ENCODE measurements at places on chromosomes 2 and 18.

GRCh38 chr2:149617476-149617875, 29.9 kb upstream of the MMADHC start:
- DNase-seq, result no peak

GRCh38 chr2:185895828-185896693, 157.5 kb downstream of the FSIP2 start:
- no peak for DNase-seq

- no peak for DNase-seq
These were observed 3.9 kb downstream of the EVA1A start for GRCh38 chr2:75556679-75557366.

DNA sequence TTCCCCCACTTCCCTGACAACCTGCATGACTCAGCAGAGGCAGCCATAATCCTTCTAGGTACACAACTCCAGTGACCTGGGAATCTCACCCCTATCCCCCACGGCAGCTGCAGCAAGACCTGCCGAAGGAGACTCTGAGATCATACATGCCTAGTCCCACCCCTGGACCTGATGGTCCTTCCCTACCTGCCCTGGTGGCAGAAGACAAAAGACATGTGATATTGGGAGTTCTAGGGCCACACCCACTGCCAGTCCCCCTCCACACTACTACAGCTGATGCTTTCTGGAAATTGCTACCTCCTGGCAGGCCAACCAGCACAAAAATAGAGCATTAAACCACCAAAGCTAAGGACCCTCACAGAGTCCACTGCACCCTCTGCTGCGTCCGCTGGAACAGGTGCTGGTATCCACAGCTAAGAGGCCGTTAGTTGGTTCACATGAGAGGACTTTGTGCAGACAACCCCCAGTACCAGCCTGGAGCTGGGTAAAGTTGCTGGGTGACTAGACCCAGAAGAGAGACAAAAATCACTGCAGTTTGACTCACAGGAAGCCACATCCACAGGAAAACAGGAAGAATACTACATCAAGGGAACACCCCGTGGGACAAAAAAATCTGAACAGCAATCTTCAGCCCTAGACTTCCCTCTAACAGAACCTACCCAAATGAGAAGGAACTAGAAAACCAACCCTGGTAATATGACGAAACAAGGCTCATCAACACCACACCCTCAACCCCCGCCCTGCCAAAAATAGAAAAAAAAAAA, 12.5 kb downstream of the MARCO start:
- DNase-seq, result no peak

DNA sequence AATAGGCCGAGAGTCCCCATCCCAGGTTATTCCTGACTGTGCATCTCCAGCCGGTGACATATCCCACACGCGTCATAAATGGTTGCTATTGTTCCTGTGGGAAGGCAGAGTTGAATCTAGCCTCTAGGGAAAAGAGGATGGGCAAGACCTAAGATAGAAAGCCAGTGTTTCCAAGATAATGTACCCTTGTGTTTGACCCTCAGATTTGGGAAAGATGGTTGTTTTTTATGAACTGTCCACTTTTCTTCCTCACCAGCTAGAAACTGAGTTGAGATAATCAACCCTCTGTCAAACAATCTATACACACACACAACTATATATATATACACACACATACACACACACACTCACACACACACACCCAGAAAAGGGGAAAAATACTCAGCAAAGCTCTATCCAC, 131.0 kb downstream of the PRKCE start:
- no peak for DNase-seq

- no peak for DNase-seq
These were observed 36.4 kb downstream of the STK39 start for GRCh38 chr2:168210895-168211570.

GRCh38 chr2:115939902-115940301, 1497.5 kb downstream of the DPP10 start:
- DNase-seq, result no peak

GRCh38 chr18:76889091-76889699, 66.8 kb downstream of the ZNF236 start:
- no peak for DNase-seq

DNA sequence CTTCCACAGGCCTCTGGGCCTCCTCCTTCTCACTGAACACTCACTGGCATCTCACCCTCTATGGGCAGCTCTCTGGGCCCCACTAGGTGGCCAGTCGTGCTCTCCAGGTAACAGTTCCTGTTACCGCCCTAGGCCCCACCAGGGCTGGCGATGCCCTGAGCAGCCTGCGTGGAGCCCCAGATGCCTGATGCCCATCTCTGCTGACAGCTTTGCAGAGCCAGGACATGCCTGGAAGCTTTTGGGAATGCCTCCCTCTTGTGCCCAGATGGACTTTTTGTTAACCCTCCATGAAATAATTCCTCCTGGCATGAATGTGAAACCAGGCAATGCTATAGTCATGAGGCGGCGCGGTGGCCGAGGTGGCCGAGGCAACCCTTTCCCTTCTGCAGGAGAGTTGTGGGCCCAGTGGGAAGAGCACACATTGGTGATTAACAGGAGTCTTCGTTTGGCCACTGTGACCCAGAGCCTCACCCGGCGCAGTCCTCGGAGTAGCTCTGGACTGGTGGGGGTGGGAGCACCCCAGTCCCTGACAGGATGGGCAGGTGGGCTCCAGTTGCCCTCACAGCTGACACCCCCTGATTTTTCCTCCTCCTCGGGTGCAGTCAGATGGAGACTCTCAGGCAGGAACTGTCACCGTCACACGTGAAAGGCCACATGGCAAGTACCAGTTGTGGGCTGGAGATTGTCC, 80.0 kb downstream of the SH3BP4 start:
- no peak for DNase-seq

- no peak for DNase-seq
These were observed 207.5 kb upstream of the FOSL2 start for GRCh38 chr2:28185153-28185552.

- no peak for DNase-seq
These were observed 86.9 kb downstream of the LTBP1 start for GRCh38 chr2:33033606-33034081.

DNA sequence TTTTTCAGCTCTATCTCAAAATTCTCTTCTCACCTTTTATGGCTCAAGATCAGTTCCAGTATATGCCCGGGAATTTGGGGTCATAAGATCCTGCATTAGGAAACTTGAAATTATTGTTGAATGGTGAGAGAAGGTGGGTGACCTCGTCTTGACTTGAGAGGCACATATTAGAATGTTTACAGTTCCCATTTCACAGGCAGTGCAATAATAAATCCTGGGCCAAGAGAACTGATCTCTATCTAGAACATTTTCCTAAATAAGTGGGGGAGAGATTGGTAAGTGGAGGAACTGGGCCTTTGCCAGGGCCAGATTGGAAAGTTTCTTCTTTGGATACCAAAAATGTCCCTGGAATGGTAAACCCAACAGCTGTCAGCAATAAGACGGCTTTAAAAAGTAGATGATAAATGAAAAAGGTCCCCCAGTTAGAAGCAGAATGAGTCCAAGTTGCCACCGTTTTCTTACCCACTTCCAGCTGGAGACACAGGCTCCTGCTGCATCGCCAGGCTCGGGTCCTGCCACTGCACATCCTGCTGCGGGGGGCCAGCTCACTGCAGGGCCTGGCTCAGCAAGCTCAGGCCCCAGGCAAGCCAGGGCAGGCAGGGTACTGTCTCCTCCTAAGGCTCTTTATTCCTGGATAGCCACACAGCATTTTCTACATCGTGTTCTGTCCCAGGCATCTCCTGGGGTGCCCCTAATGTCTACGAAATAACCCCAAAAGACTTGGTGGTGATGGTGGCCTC, 126.4 kb upstream of the EPAS1 start:
- DNase-seq, result no peak

GRCh38 chr2:203574824-203575223, 39.7 kb upstream of the RAPH1 start:
- no peak for DNase-seq

GRCh38 chr2:181348107-181348837, 108.9 kb upstream of the ITGA4 start:
- no peak for DNase-seq

GRCh38 chr18:9731380-9731779, 23.3 kb downstream of the RAB31 start:
- no peak for DNase-seq

- no peak for DNase-seq
These were observed 188.3 kb downstream of the TWIST2 start for GRCh38 chr2:239035997-239036731.

DNA sequence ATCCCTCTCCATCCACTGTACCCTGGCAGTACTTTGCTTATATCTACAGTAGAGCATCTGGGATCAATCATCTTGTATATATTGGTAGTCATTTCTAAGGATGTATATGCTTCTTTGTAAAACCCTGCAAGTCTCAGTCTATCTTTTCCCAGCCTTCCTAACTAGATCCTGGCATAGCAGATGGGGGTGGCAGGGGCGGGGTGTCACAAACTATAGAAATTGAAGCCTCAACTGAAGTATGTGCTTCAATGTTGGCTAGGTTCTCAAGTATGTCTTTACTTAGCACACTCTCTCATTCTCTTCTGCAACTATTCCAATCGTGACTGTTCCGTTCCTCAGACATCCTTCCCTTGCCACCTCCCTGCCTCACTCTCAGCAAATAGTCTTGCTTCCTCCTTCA, 30.1 kb upstream of the AGPS start:
- no peak for DNase-seq

- no peak for DNase-seq
These were observed 147.0 kb downstream of the HDAC4 start for GRCh38 chr2:239253701-239254436.

GRCh38 chr18:59715966-59716369, 18.7 kb upstream of the CCBE1 start:
- DNase-seq, result no peak

DNA sequence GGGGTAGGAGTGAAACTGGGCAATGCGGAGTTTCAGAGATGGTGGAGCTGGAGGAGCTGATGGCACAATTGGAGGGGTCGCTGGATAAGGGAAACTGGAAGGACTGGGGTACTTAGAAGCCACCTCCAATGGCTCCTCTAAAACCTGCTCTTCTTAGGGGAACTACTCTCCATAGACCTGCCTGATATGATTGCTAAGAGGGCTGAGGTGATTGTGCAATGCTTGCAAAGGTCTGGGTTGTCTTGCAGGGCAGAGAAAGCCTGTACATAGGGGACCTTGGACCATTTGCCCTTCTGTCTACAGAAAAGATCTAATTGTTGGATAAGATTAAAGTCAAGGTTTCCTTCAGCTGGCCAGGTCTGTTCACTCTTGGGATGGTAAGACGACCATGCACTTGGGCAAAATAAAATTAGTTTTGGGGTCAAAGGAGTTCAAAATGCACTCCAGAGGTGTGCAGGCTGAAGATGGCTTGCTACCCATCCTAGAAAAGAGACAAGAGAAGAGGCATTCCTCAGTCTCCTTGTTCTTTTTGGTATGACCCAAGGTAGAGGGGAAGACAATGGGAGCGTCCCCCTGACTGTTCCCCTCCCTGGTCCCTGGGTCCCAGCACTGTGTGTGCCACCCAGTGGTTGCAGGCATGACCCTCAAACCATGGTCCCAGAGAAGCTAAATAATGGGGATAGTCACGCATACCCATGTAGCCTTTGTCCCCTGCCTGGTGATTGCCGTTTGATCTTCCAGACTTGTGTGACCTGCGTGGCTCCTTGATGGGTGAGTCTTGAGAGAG, 41.1 kb downstream of the STK17B start:
- DNase-seq, result no peak

DNA sequence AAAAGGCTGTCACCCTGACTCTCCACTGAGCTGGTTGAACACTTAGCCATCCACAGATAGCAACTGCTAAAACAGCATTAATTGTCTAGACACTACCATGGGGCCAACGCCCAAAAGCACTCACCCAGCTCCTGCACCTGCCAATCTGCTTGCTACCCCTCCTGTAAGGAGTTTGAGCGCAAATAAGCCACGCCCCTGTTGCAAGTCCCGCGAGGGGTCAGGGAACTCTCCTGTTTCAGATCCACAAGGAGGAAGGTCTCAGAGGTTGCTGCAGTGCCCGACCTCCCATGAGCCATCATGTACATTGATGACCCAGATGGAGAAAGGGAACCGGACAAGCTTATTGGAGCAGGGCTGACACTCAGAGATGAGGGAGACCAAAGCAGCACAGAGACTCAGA, 106.8 kb downstream of the ZNF516 start:
- DNase-seq, result no peak

- no peak for DNase-seq
These were observed 258.6 kb downstream of the SRBD1 start for GRCh38 chr2:45352506-45352905.

DNA sequence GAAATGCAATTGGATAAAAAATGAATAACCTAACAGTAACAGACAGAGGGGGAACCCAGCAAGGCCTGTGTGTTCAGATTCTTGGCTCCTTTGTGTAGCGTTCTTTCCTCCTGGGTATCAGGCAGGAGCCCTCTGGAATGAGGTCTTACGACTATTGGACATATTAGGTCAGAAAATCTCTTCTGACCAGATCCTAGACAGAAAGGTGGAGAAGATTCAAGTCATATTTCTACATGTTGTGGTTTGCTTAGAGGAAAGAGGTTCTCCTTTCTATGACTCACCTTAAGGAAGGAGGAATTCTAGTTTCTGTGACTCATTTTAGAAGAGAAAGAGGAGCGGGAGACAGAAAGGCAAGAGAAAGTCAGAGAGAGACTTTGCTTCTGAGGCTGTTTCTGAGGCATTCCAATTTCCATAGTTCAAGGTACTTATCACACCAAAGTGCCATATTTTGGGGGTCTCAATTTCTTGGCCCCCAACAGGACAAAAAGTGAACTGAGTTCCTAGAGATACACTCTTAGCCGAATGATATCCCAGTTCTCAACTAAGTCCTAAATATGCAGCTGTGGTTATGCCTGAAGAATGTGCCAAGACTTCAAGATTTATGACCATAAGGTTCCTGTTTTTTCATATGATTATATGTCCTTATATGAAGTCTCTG, 618.6 kb downstream of the ZEB2 start:
- DNase-seq, result no peak

DNA sequence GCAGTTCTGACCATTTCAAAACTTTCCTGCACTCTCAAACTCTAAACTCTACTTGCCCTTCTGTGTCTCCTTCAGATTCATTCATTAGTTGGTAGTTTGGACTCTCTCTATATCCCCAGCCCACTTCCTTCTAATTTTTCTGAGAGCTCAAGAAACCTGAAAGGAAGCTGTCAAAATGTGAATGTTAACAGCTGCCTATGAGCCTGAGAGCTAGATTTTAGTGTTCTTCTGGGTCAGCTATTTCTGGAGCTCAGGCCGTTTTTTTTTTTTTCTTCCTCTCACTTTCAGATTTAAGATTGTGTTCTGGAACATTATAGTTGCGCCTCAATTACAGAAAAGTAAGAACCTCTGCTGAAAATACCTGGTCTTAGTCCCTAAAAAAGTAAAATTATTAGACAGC, 73.1 kb downstream of the RTN4 start:
- DNase-seq, result no peak

GRCh38 chr18:64258111-64258650, 109.3 kb upstream of the LINC00305 start:
- no peak for DNase-seq

- DNase-seq, result no peak
These were observed 25.9 kb downstream of the ALS2 start for GRCh38 chr2:201754717-201755415.

GRCh38 chr2:189086250-189086649, 93.3 kb downstream of the COL5A2 start:
- no peak for DNase-seq

Data from stimulated activated CD4-positive, alpha-beta T cell treated with anti-CD3 and anti-CD28 coated beads, Interleukin-4, amount 100 ng/mL, for 24 hours (primary cell).